ENCODE measurements at places on chromosomes 7 and 10.

DNA sequence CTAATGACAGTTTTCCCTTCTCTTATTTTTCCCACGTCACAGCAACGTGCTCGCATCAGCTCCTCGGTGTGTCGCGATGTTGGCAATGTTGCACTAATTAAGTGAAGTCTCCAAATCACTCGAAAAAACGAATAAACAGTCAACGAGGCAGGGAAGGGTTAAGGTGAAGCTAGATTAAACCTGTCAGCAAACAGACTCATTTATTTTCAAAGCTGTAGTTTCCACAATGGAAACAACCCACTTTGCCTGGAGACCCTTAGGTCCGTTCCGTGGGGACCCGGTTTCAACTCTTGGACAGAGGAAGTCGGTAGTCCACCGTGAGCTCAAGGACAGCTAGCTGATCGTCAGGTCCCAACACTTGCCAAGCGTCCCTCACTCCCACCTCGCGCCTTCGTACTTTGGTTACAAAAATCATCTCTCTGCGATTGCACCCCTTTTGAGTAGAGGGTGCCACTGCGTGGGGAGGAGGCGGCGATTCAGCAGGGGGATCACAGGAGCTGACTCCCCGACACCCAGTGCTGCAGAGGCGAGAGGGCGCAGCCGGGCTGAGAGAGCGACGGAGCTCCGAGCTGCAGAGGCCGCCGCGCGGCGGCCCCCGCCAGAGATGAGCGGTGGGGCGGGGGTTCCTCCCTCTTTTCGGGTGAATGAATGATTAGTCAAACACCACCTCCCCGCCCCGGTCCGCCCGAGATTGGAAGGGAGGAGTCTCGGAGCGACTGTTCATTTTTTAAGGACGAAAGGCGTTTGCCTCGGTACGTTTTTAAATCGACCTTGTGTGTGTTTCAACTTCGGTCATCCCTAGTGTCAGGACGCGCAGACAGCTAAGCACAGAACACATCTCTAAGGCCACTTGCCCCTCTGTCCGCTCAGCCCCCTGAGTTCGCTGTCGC is 1.3 kb upstream of the BMPER start:
- no peak for DNase-seq

GRCh38 chr7:16422103-16422435 is 731 bp upstream of the CRPPA start:
- DNase-seq: no peak

GRCh38 chr10:11910102-11910501 is 86.9 kb downstream of the PROSER2 start:
- no peak for DNase-seq

DNA sequence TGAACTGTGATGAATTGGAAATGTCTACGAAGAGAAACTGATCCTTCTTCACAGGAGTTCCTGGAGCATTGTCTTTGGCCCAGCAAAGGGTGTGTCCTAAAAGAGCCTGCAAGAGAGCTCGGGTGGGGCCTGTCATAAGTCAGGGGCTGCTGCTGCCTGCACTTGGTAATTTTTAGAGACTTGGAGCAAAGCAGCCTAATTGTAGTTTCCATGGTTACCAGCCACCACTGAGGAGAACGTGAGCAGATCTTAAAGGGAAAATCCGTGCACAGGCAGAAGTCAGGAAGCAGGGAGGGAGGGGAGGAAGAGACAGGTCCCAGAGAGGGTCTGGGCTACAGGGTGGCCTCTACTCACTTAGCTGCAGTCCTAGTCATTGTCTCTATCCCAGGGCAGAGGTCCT is 463.6 kb downstream of the PLXNA4 start:
- no peak for DNase-seq

- DNase-seq: no peak
Observed at GRCh38 chr7:156116514-156117215, 304.4 kb upstream of the SHH start.

DNA sequence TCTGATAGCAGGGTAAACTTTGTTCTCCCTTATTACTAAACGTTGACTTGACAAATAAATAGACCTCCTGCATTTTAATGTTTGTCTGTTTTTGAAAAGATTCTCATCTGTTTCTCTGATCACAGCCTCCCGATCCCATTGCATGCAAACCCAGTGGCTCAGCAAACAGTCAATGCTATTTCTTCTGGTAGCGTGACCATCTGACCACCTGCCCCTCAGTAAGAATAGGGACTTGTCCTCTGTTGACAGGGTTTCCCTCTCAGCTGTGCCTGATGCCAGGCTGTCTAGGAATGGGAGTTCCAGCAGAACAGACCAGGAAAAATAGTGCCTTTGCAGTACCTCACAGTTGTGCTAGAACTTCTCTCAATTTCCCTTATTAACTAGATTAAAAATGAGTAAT is 40.7 kb upstream of the EBLN1 start:
- no peak for DNase-seq

- DNase-seq: no peak
Observed at GRCh38 chr10:30447125-30447799, 13.3 kb downstream of the MAP3K8 start.

GRCh38 chr7:15688911-15689310 is 2.4 kb upstream of the MEOX2 start:
- DNase-seq: no peak

DNA sequence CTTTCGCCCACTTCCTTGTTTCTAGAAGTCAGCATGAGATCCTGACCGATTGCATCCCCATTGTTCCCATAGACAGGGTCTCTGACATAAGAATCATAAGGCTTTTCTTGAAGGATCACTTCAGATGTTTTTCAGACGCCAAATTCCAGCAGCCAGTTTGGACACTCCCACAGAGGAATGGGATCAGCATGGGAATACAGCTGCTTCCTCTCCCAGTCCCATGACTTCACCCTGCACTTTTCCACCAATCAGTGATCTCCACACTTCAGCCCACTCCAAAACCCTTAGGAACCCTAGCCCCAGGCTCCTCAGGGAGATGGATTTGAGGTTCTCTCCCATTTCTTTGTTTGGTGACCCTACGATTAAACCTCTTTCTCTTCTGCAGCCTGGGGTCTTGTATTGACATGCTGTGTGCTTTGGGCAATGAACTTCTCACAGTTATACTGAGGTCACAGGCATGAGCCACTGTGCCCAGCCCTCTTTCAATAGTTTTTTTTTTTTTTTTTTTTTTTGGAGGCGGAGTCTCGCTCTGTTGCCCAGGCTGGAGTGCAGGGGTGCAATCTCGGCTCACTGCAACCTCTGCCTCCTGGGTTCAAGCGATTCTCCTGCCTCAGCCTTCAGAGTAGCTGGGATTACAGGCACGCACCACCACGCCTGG is 52.8 kb upstream of the CHST3 start:
- DNase-seq: no peak

DNA sequence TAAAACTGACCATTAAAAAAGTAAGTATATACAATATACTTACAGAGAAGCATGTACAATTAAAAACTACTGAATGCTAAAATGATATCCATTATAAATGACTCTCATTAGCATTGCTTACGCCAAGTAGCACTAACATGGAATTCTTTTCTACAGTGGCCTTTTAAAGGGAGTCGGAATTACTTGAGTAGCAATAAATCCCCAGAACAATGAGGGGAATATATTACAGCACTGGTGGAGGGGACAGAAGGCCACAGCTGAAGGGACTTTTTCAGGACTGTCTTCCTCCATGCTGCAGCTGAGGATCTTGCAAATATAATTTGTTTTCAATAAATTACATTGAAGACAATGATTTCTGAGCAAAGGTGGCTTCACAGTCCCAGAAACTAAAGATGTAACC is 97.0 kb downstream of the ALOX5 start:
- DNase-seq: no peak

All from NCI-H510A (cell line).